ENCODE measurements at places on chromosomes 11 and 22.

GRCh38 chr11:19923626-19924025 is 211.0 kb downstream of the NAV2 start:
- DNase-seq = no peak

- DNase-seq = no peak
Measured at GRCh38 chr11:97461044-97461880, 1071.4 kb downstream of the JRKL start.

- DNase-seq = no peak
Measured at GRCh38 chr11:80144897-80145594, 704.2 kb upstream of the TENM4 start.

GRCh38 chr11:83715927-83716535 is 429.9 kb upstream of the CCDC90B start:
- no peak for DNase-seq

DNA sequence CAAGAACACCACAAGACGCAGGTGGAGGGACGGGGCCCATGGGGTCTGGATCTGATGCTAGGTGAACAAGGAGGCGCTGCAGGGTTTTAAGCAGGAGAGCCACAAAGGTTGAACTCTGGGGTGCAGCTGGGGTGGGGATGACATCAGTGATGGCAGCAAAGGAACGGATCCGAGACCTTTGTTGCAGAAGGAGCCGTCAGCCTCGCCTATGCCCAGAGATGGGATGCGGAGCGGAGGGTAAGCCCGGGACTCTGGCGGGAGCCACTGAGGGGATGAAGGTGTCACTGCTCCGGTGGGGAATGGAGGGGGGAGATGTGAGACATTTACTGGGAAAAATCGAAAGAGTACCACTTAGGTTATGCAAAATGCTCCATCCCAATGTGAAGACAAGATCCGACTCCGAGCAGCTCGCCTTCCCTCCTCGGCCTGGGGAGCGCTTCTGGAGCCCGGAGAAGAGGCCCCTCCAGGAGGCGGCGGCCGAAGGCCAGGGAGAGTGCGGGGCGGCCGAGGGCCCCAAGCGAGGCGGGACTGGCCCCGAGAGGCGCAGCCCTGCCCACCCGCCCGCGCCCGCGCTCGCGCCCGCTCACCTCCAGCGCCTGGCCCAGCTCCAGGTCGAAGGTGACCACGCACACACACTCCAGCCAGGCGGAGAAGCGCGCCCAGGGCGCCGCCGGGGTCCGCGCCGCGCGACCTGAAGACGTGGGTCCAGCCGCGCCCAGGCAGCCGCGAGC is 422 bp downstream of the DENND6B start:
- no peak for DNase-seq

- DNase-seq = no peak
Measured at GRCh38 chr11:65947133-65947532, 1.9 kb downstream of the TSGA10IP start.

DNA sequence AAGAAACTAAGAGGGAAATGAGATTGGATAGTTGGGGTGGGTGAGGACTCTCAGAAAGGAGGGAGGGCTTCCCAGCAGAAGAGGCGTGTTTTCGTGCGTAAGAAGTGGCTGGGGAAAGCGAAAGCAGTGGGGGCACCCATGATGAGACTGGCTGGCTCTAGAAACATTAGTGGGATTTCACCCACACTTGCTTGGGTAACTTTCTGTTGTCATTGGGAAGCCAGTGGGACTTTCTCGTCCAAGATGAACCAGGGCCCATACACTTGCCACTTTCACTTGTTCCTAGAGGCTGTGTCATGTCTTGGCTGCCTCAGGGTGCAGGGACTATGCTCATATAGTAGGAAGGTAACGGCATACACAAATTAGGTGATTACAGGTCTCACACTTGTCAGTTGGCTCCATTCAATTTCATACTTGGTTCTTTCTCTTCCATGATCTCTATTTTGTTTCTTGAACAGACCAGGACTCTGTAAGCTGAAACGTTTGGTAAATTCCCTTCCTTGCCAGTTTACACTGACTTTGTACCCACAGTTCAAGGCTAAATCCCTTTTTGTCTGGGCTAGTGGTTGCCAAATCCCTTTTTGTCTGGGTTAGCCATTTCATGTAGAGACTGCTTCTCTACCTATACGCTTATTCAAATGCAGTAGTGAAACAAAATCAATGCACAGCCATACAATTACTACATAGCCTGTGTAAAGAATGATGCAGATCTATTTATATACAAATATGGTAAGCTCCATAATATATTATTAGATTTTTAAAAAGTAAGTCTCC is 42.0 kb upstream of the CXCR5 start:
- no peak for DNase-seq

DNA sequence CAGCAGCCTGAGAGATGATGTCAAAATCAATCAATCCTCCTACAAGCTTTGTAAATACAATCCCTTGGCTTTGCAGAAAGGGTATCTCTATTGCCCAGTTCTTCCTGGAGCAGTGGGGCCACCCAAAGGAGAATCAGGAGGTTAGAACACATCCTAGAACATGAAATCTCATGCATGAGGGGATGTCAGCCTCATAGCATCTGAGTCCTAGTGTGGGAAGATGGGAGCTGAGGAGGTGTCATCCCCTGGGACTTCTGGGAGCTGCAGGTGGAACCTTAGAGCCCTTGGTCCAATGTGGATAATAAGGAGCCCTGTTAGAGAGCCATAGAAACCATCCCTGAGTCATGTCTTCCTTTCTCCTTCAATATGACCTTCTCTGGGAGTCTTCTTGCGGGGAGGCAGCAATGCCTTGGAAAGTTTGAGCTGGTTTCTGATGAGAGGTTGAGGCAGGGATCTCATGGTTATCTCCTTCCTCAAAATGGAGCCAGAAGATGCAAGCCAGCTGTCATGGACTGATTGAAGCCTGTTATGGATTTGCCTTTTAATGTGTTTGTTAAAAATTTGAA is 74.8 kb downstream of the BDNF start:
- no peak for DNase-seq

- DNase-seq = no peak
Measured at GRCh38 chr22:47202819-47203553, 440.5 kb downstream of the TBC1D22A start.

GRCh38 chr11:27409742-27410141 is 46.7 kb upstream of the CCDC34 start:
- no peak for DNase-seq

- DNase-seq = no peak
Measured at GRCh38 chr11:65445604-65446445, 23.2 kb downstream of the NEAT1 start.

DNA sequence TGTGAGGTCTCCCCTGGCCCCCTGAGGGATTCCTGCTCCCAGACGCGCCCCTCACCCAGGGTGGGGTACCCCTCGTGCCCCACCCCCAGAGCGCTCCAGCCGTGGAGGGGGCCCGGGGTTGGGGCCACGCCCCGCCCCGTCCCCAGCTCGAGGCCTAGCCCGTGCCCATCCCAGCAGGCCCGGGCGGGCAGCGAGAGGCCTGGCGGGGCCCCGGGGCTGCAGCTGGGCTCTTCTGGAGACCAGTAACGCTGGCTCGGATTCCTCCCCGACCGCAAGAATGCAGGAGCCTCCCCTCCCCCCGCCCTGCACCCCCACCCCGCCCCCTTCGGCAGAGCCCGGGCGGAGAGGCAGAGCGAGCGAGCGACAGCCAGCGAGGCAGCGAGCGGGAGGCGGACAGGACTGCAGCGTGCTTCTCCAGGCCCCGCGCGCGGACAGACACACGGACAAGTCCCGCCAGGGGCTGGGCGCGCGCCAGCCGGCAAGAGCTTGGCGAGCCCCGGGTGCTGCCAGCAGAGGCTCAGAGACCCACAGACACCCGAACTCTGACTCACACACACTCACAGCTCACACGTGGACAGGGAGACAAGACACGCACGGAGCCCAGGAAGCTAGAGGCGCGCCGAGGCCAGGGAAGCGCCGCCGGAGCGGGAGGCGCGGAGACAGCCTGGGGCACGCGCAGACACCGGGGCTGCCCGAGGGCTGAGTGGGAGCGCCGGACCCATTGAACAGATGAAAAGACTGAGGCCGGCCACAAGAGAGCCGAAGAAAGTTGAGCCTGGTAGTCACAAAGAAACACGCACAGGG is 15.2 kb downstream of the BCL9L start:
- no peak for DNase-seq

DNA sequence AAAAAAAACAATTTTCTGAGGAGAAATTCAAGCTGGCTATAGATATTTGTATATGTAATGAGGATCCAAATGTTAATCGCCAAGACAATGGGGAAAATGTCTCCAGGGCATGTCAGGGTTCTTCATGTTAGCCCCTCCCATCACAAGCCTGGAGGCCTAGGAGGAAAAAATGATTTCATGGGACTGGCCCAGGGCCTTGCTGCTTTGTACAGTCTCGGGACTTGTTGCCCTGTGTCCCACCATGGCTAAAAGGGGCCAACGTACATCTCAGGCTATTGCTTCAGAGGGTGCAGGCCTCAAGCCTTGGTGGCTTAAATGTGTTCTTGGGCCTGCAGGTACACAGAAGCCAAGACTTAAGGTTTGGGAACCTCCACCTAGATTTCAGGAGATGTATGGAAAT is 62.1 kb upstream of the SLC5A12 start:
- DNase-seq = no peak

GRCh38 chr11:130854483-130854882 is 61.8 kb downstream of the SNX19 start:
- DNase-seq = no peak

- no peak for DNase-seq
Measured at GRCh38 chr22:36997746-36998145, 21.5 kb downstream of the TST start.

DNA sequence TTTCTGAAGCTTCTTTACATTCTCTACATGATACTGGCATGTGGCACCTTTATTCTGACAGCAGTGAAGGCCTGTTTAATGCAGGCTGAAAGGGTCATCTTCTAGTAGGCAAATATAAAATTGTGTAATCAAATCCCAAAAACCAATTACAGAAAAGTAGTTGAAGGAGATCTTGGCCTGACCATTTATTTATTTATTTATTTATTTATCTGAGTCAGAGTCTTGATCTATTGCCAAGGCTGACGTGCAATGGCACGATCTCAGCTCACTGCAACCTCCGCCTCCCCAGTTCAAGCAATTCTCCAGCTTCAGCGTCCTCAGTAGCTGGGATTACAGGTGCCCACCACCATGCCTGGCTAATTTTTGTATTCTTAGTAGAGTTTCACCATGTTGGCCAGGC is 22.7 kb upstream of the CECR2 start:
- DNase-seq = no peak

GRCh38 chr11:10807493-10808234 is 1.1 kb downstream of the EIF4G2 start:
- DNase-seq = no peak

DNA sequence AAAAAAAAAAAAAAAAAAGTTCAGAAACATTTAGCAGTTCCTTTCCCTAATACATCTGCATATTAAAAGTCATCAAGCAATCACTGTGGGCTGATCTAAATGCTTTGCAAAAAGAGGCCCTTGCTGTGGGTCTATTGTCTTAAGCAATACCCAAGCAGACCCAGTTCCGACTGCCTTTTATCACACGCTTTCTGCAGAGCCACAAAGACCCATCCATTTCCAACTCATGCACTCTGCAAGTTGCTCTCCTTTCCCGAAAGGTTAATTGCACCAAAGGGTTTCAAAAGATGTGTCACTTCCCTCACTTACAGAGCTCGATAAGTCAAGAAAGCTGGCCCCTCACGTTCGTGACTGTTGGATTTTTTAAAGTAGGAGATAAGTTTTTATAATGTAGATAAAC is 138.9 kb downstream of the MPPED1 start:
- DNase-seq = no peak

DNA sequence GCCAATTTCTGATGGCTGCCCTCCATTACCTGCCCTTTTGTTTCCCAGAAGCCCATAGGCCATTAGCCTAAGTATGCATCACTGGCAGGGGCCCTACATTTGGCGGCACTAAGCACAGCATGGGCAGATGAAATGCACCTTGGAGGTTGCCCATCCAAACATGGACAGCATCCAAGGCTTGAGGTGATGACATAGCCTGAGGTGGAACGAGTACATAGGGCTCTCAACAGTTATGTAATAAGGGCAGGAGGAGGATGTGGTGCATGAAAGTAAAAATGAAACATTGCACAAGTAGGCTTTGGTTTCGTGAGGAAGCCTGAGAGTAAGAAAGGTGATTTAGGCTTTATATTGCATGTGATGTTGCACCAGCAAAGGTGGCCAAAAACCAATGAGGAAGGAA is 148.1 kb downstream of the FAM76B start:
- DNase-seq = no peak

DNA sequence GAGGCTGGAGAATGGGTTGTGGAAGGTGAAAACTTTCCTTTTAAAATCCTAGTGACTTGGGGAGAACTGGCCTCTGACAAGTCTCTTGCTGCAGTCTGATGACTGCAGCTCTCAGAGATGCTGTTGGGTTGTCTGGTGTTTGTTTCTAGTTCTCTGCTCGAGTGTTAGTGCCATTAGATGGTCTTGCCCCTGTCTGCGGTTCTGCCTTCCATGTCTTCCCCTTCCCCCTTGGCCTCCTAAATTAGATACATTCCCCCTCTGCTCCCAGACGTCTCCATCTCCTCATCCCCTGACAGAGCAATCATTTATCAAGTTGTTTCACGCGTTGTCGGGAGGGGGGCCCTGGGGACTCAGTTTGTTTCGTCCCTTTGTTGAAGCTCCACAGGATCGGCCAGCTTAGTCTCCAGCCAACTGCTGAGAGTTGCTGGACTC is 67.7 kb downstream of the CECR2 start:
- DNase-seq = no peak

- DNase-seq = no peak
Measured at GRCh38 chr11:22778642-22779041, 51.0 kb downstream of the SVIP start.
